Brain microvascular endothelial cell (primary cell): ENCODE measurements at places on chromosomes 2 and 18.
A peak's percentile ranks its signal among the peaks of the same experiment; 100 is the strongest.

- no peak for DNase-seq
Measured at GRCh38 chr2:216793386-216793785, 66.5 kb downstream of the TNP1 start.

DNA sequence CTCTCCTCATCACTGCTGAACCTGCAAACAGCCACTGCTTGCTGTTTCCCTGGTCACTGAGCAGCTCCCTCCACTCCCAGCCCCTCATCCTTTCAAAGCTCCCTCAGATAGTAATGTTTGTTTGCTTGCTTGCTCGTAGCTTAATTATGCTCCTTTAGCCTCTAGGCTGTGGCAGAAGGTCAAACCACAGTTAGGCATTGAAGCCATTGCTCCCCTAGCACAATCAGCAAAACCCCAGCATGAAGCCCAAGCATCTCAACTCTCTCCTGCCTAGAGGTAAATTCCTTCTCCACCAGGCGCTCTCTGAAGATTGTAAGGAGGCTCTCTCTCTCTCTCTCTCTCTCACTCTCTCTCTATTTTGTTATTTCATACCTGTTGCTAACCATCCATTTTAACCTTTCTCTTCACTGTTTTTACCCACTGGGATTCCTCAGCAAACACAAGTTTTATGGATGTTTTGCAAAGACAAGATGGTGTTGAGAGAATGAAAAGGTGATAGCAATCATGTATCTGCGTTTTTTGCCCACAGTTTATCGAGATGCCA, 135.9 kb upstream of the HNRNPA3 start:
- DNase-seq = no peak

DNA sequence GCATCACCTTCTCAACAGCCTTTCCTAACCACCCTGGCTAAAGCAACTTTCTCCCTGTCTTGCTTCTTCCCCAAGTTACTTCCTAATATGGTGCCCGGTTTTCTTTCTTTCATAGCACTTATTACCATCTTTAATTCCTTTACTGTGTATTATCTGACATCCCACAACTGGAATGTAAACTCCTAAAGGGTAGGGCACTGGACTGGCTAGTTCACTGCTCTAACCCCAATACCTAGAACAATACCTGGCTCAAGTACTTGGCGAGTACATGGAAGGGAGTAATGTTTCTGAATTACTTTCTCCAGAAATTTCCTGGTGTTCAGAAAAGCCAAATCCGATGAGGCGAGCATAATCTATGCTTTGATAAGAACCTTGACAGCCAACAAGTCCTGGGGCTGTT, 22.7 kb upstream of the RNF103 start:
- no peak for DNase-seq

DNA sequence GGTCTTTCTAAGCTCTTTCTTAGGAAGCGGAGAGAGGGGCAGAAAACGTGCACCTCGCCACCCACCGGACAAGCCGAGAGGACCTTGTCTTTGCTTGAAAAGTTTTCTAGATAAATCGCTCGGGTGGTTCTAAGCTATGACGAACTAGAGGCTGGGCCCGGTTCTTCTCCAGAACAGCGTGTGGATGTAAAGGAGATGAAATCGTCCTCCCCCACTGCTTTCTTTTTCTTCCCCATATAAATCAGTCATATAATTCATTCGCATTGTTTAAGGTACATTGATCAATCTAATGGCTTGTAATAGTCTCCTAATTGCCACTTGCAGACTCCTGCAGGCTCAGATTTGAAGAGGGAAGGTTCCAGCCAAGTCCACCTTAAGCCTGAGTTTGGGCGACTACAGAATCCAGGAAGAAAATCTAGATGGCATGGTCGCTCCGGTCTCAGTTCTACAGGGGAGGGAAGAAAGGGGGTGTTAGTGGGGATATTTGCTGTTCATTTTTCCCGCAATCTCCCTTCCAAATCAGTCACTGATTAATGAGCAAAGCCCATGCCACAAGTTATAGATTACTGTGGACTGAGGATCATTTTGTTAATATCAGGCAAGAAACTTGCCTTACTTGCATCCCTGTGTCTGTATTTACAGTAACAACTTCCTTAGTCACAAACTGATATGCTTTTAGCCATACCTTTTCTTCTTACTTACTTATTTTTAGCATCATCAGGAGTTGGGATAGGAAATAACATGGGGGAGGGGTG, 5.6 kb upstream of the SP9 start:
- DNase-seq = no peak

DNA sequence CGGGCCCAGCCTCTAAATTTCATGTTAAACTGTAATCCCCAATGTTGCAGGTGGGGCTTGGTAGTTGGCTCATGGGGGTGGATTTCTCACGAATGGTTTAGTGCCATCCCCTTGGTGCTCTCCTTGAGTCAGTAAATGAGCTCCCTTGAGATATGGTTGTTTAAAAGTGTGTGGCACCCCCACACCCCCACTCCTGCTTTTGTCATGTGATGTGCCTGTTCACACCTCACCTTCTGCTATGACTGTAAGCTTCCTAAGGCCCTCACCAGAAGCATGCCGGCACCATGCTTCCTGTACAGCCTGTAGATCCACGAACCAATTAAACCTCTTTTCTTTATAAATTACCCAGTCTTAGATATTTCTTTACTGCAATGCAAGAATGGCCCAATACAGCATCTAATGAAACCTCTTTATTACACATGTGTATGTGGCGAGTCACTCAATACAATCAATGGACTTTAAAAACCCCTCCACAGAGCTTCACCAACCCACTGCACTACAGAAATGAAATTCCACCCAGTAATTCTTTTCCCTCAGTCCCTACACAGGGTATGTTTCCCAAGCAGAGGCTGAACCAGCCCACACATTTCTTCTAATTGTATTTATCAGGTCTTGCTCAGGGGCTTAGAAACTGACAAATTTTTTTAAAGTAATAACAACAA, 47.3 kb downstream of the WDFY1 start:
- no peak for DNase-seq

GRCh38 chr2:228675091-228675490, 493.6 kb upstream of the SPHKAP start:
- DNase-seq = peak; percentile 48

- no peak for DNase-seq
Measured at GRCh38 chr2:229930656-229931055, 8.4 kb downstream of the FBXO36 start.

DNA sequence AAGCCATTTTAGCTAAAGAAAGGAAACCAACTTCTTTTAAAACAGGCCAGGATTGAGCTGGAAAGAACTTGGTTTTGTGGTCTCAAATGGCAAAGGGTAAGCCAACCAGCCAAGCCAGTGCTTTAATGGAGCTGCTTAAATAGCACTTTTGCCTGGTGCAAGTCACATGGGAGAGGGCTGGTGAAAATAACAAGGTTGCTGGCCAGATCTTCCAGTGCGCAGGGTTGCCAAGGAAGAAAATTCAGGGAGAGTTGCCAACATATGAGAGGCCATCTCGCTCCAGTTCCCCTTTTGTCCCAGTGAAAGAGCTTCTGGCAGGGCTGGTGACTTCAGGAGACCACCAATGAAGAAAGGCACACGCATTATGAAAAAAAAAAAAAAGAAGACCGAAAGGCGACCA, 57.3 kb downstream of the IRS1 start:
- no peak for DNase-seq

DNA sequence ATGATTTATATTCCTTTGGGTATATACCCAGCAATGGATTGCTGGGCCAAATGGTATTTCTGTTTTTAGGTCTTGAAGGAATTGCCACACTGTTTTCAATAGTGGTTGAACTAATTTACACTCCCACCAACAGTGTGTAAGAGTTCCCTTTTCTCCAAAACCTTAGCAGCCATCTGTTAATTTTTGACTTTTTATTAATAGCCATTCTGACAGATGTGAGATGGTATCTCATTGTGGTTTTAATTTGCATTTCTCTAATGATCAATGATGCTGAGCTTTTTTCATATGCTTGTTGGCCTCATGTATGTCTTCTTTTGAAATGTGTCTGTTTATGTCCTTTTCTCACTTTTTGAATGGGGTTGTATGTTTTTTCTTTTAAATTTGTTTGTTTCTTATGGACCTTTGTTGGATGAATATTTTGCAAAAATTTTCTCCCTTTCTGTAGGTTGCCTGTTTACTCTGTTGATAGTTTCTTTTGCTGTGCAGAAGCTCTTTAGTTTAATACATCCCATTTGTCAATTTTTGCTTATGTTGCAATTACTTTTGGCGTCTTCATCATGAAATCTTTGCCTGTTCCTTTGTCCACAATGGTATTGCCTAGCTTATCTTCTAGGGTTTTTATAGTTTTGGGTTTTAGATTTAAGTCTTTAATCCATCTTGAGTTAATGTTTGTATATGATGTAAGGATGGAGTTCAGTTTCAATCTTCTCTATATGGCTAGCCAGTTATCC, 119.7 kb upstream of the XIRP2 start:
- DNase-seq = no peak

GRCh38 chr18:24181806-24182205, 42.9 kb downstream of the CABYR start:
- DNase-seq = no peak

DNA sequence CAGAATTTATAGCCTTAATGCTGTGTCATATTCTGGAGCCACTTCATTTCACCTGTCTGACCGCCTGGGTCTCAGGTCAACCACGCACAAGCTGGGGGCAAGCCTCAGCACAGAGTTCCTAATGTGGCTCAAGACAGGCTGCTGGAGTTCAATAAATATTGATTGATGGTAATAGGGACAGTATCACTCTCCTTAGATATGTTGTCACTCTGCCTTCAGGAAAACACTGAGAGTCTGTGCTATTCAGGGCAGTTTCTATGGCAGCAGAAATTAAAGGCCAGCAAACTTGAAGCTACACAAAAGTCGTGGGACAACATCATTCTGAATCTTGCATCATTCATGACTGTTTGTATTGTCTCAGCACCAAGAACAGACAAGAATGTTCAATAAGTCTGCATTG, 696.1 kb downstream of the METTL4 start:
- DNase-seq = no peak
